CD4-positive, alpha-beta T cell treated with Interleukin-2 at 100 ng/mL for 4 hours (primary cell): ENCODE measurements at places on chromosomes 4 and X.

- no peak for DNase-seq
Measured at GRCh38 chrX:46180258-46180687, 364.9 kb downstream of the ZNF674 start.

DNA sequence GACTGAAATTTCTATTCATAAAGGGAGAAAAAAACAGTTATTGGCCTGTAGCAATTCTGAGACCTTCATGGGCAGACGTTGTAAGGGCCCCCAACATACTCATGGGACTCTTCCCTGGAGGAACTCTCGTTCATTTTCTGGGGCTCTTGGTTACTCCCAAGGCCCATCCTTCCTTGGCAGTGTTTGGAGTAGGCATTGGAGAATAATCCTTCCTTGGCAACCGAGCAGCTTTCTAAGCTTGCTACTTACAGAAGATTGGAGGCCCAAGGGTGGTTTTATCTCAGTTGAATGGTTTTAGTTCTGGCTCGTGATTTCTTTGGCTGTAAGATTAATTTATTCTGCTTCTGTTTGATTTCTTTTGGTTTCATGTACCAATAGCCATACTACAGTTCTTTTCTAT, 50.4 kb downstream of the ALG13 start:
- no peak for DNase-seq

- no peak for DNase-seq
Measured at GRCh38 chr4:33149658-33150524, 2429.7 kb downstream of the PCDH7 start.

DNA sequence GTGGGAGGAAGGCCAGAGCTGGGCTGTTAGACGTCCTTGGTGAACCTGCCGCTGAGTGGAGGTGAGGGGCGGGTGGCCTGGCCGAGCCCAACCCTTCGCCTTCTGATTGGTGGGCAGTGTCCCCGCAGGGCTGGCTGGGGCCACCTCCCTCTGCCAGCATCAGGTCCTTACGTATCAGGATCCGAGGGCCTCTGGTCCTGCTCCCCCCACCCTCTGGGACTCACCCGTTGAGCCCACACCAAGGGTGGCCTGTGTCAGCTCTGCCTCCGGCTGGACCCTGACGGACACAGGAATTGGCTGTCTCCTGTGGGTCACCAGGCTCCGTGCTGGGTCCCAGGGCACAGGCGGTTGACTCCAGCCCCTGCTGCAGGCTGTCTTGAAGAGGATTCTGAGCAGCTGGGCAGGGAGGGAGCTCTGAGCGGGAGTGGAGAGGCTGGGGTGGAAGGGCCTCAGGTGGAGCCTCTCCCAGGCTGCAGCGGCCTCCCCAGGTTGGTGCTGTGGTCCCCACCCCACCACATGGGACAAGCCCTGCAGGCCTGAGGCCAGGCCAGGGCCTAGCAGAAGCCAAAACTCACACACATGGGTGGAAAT, 58.4 kb upstream of the NKX1-1 start:
- no peak for DNase-seq

DNA sequence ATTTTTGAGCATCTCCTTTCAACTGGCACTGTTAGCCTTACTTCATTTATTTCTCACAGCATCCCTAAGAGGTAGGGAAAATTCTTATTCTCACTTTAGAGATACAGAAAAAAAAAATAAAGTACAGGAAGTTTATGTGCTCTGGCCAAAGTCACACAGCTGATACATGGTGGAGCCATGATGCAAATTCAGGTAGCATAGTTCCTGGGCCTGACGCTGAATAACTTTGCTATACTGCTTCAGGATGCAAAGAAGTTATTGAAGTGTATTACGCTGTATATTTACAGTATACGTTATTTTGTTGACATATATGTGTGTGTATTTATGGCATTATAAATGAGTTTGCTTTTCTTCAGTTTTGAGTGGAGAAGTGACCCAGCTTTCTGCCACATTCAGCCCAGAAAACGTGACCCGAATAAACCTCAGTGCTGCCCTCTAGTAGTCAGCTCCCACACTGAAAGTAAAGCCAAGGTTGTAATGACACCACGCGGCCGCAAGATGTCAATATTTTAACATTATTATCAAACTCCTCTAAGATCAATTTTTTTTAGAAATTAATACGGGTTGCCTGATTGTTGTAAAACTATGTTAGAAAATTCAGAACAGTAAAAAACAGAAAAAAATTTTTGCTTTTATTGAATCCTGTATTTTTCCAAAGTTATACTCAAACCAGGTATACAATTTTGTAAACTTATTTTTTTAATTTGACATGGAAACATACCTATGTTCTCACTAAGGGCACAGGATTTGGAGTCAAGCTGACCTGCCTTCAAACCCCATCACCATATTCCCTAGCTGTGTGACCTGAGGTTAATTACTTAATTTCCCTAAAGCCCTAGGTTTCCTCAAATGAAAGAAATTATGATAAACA, 3.8 kb upstream of the GUCY2F start:
- DNase-seq, result peak; percentile 65

DNA sequence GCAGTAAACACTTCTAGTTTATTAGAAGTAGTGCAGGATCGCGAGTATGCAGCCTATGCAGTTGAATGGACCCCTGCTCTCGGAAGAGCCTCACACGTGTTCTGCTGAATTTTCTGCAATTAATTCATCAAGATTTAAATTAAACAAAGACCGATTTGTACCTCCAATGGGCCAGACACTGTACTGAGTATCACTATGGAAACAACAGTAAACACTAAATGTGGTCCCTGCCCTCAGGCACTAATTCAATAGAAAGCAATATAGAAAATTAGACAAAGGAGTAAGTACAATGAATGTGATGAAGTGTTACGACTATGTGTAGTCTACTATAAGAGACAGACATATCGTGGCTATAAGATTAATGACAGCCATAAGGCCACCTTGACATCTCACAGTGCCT, 740.3 kb upstream of the FRG1 start:
- DNase-seq, result no peak

- no peak for DNase-seq
Measured at GRCh38 chrX:118644378-118644777, 83.0 kb upstream of the IL13RA1 start.

DNA sequence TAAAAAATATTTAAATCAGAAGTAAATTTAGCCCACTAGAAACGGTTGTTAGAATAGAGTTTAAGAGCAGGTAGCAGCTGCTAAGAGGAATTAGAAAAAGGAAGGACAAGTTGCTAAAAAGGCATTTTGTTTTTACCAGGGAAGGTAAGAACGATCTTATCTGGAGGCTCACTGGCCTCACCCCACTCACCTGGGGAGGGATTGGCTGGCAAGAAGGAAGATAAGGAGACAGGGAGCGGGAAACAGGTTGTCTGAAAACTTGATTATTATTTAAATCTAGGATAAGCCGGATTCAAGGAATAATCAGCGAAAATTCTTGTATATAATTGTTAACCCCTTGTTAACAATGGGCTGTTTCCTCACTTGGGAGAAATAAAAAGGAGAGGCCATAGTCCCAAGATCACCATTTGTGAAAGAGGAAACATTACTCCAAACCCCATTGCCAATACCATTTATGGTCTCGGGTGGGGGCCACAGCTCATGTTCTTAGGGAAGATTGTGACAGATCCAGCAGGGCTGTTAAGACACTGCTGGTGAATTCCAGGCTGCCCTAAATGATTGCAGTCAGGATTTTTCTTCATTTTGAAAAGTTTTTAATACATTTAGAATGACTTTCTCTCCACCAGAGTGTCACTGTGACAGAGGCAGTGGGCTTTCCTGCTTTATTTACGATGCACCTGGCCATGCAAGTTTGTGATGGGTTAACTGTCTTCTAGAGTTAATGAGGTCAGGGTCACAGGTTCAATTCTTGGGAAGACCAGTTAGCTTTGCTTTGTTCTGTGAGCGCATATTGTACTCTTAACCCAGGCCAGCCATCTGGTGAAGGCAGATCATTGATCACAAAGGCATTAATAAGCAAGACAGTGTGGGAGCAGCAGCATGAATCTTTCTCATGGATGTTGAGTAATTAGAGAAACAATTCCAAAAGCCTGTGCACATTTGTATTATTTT, 106.6 kb downstream of the CEP135 start:
- DNase-seq, result no peak

- no peak for DNase-seq
Measured at GRCh38 chr4:165751882-165752281, 121.2 kb upstream of the TLL1 start.

DNA sequence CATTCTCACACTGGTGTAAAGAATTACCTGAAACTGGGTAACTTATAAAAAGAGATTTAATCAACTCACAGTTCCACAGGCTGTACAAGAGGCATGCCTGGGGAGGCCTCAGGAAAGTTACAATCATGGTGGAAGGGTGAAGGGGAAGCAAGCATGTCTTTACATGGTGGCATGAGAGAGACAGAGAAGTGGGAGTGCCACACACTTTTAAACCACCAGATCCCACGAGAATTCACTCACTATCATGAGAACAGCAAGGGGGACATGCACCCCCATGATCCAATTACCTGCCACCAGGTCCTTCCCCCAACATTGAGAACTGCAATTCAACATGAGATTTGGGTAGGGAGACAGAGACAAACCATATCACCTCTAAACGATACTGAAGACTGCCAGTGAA, 23.0 kb downstream of the EPGN start:
- DNase-seq, result no peak

DNA sequence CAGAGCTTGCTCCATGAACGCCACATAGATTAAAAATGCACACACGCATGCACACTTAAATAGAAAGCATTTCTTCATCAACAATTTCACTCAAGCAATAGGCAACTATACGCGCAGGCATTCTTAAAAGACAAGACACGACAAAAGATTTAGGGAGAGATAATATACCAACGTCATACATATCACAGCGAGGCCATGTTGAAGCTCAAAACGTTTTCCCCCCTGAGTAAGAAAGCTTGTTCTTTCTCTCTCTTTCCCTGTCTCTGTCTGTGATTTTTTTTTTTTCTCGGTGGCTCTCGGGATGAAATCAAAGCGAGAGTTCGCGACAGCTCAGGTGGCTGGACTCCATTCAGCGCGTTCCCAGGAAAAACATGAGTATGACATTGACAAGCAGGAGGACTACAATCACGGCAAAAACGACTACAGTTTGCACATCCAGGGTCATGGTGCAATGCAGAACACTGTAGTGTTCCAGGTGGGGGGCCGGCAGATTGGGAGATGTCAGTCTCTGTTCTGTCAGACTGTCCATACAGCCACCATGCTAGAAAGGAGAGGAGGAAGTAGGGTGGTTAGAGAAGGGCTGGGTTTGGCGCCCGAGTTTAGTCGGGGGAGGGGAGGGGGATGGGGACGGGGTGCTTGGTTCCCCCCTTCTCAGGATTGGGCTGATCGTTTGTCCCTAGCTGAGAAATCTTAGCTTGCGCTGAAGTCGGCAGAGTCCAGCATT, 30.7 kb downstream of the ARHGEF9 start:
- peak; percentile 14 for DNase-seq

- DNase-seq, result no peak
Measured at GRCh38 chr4:80235451-80235850, 31.0 kb upstream of the FGF5 start.

DNA sequence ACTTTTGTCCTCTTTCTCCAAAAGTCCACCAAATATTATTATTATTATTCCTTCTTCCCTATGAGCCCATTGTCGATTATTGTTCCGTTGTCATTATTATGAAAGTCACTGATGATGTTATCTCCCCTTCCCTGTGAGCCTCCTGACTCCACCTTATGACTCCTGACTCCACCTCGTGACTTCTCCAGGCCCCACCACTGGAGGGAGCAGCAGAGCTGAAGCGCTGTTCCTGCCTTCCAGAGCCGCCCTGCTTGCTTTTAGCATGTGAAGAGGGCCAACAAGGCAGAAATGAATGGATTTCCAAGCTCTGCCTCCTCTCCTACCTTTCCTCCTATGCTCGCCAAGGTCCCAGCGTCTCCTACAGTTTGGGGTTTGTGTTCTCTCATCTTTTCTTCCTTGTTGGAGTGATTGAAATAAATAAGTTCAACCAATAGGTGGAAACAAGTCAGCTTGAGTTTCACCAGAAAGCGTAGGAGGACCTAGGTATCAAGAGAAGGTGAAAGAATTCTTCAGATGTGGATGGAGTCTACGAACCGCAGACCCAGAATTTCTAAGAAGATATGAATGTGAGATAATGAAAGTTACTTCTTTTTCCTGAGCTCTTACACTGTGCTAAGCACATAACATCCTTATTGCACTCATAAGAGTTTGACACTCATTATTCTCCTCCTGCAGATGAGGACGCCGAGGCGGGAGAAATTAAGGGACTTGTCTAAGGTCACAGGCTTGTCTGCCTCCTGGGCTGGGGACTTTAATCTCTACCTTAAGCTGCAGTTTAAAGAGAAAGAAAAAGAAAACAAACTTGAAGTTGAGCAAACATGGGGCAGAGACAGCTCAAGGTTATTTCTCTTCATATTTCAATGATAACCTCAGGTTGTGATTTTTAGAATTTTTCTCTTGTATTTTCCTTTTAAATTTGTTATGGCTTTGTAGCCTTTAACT, 26.1 kb downstream of the IGSF1 start:
- DNase-seq, result no peak

DNA sequence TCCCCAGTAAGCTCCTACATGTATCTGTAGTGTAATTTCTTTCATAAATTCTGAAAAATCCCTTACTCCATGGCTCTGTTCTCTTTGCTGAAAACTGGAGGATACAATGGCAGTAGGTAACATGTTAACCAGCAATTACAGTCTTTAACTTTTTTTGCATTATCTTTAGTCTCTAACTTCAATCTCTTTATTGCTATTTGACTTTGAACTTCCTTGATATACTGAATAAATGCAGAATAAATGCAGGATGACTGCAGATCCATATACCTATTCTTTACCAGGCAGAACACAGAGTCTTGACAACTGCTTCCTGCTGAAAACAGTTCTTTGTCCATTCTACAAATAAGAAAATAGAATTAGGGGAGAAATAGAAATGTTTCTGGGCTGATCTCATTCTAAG, 101.3 kb downstream of the SLC7A11 start:
- no peak for DNase-seq

DNA sequence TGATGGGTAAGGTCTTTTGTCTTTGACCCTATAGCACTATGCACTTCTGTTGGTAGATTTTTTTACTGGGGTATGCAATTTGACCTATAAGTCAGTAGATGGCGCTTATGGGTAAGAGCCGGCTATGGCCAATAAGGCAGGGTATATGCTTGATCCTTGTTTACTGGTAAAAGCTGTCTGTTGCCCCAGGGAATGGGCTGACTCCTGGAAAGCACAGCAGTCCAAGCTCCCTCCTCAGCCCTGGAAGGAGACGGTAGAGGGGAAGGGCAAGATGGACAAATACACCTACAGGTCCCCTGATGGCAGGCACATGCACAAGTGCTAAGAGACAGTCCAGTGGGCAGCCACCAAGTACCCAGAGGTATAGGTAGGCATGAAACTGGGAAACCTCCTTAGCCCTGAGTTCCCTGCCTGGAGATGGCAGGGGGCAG, 63.7 kb downstream of the ADAMTS3 start:
- no peak for DNase-seq

- DNase-seq, result no peak
Measured at GRCh38 chr4:112735474-112735951, 98.6 kb downstream of the LARP7 start.

GRCh38 chrX:123884809-123885408, 25.1 kb downstream of the XIAP start:
- DNase-seq, result peak; percentile 67

DNA sequence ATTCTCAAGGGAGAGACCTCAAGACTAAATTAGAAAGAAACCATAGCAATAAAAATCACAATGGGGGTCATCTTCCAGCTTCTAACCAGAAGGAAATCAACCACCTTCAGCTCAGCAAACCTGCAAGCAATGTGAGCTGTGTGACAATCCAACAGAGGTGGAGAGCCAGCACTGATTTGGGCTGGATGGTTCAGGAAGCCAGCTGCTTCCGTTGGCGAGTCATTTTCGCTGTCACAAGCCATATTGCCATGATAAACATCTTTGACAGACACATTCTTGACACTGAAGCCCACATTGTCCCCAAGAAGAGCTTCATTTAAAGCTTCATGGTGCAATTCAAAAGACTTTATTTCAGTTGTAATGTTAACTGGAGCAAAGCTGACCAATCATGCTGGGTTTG, 22.7 kb downstream of the F8A1 start:
- DNase-seq, result no peak
